ENCODE measurements at places on chromosomes 1 and 21. TPM values are rescaled to one million over a fixed set of nuclear protein-coding genes. Genes with fewer than 3 reads are reported as not detected.

MAP3K7CL gene
- 2.4 TPM for total RNA-seq

HTR1D gene
- not detected for total RNA-seq

EFNA4 gene
- total RNA-seq: 4.7 TPM

RXRG gene
- not detected for total RNA-seq

UBXN10 gene
- total RNA-seq: 0.56 TPM
